Small intestine (tissue), 16 donors: ENCODE measurements at places on chromosomes 16 and 17. TPM values are rescaled to one million over a fixed set of nuclear protein-coding genes. Genes with fewer than 3 reads are reported as not detected.
A peak's percentile ranks its signal among the peaks of the same experiment; 100 is the strongest.

Gene COPZ2
- polyA plus RNA-seq: 5.6 TPM

DNA sequence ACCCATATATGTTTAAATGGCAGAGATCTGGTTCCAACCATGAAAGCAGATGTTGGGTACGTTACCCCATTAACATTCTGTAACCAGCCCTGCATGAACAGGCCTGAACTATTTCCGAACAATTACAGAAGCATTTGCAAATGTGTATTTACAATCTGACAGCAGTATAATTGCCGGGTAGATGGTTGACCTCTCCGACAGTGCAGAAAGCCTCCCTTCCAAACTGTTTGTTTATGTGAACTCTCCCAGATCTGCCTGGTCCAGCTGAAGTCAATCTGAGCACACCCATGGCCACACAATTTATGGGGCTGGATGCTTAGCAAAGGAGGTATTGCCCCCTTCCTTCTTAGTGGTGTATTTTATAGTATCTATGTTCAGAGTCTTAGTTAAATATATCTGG, 21.8 kb downstream of the NUDT7 start:
- no peaks in the 10 kb centered on the region for H3K4me1 ChIP-seq
- no peaks in the 10 kb centered on the region for H3K36me3 ChIP-seq
- no peak overlapping the region for H3K4me3 ChIP-seq
- no peak for DNase-seq

DNA sequence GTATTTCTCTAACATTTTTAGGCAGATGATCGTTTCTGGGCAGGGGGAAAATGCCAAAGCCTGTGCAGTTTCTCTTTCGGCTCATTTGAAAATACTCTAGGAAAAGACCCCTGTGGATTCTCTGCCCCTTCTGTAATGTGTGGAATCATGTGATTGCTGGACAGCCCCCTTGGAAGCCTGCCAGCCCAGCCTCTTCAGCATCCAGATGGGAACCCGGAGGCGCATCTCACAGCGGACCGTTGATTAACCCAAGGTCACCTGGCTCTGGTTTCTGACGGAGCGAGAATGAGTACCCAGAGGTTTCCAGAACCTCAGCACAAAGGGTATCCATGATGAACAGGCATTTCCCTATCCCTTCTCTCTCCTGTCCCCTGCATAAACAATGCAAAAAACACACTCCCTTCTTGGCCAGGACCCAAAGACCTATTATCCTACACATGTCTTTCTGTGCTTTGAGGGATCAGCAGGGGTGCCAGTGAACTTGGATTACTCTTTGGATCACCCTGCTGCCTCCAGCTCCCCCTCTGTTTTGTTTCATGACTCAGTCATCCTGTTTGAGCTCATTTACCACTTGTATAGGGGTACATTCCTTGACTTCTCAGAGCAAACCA, 957.1 kb upstream of the RBFOX1 start:
- DNase-seq: no peak
- H3K27ac ChIP-seq: no peak overlapping the region
- H3K36me3 ChIP-seq: no peaks in the 10 kb centered on the region
- no peak overlapping the region for H3K4me3 ChIP-seq
- no peaks in the 10 kb centered on the region for H3K27me3 ChIP-seq

DNA sequence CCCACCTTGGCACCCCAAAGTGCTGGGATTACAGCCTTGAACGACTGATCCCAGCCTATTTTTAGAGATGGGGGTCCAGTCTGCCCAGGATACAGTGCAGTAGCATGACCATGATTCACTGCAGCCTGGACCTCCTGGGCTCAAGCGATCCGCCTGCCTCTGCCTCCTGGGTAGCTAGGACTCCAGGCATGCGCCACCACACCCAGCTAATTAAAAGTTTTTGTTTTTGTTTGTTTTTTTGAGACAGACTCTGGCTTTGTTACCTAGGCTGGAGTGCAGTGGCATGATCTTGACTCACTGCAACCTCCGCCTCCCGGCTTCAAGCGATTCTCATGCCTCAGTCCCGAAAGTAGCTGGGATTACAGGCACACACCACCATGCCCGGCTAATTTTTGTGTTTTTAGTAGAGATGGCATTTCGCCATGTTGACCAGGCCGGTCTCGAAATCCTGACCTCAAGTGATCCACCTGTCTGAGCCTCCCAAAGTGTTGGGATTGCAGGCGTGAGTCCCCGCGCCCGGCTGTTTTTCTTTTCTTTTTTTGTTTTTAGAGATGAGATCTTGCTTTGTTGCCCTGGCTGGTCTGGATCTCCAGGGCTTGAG, 2.3 kb upstream of the PAFAH1B1 start:
- H3K27ac ChIP-seq: no peak overlapping the region
- H3K36me3 ChIP-seq: no peaks in the 10 kb centered on the region
- H3K27me3 ChIP-seq: peaks cover 2% of the 10 kb centered on the region
- no peak for DNase-seq
- H3K4me3 ChIP-seq: no peak overlapping the region

DNA sequence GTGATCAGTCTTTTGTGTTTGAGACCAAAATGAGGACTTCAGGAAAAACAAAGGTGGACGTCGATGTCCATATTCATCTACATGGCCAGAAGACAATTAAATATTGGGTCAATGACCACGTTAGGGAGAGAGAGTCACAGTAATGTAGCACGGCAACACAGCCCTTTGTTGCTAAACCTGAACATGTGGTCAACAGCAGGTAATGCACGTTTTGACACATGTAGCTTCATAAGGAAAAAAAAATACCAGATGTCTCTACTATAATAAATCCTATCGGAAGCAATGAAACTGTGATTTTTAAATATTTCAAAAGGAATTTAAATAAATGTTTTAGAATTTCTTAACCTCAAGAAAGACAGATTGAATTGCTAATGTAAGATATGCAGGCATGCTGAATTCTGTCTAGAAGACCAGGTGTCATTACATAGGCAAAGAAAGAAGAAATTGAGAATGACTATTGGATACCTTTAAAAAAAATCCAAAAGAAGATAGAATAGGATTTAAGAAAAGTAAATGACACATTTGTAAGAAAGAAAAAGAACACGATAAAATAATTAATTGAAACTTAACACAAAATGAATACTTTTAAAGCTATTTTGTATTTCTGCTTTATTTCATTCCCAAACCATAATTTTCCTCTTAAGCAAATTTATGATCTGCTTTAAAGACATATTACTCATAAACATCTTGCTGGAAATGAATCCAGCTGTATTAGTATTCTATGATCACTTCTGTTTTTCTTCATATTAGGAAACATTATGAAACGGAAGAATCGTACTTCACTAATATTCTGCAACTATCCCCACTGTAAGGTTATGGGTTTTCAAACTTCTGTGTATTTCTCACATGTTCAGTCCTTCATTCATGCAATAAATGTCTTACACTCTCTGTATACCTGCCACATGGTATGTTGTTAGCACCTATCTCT, 30.1 kb downstream of the ABCA8 start:
- no peaks in the 10 kb centered on the region for H3K36me3 ChIP-seq
- no peak overlapping the region for H3K27ac ChIP-seq
- H3K27me3 ChIP-seq: no peaks in the 10 kb centered on the region
- no peak for DNase-seq

DNA sequence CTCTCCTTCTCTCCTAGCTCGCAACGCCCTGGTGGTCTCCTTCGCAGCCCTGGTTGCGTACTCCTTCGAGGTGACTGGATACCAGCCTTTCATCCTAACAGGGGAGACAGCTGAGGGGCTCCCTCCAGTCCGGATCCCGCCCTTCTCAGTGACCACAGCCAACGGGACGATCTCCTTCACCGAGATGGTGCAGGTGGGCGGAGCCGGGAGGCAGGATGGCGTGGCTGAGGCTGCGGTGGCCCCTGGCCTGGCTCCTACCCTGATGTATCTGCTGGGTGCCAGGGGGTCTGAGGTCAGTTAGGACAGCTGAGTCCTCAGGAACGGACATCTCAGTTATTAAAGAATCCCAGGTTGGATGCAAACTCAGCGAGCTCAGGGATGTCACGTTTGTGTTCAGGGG, 16.7 kb downstream of the SLC26A11 start:
- H3K36me3 ChIP-seq: peaks cover 83% of the 10 kb centered on the region
- no peaks in the 10 kb centered on the region for H3K27me3 ChIP-seq
- H3K4me3 ChIP-seq: no peak overlapping the region
- H3K27ac ChIP-seq: no peak overlapping the region
- no peaks in the 10 kb centered on the region for H3K4me1 ChIP-seq
- no peak for DNase-seq

Gene STX1B
- not detected for polyA plus RNA-seq

- no peak overlapping the region for H3K27ac ChIP-seq
- DNase-seq: no peak
- H3K27me3 ChIP-seq: no peaks in the 10 kb centered on the region
- H3K36me3 ChIP-seq: no peaks in the 10 kb centered on the region
Measured at GRCh38 chr16:7912132-7912531, 579.5 kb downstream of the RBFOX1 start.

Gene MRC2
- 1.4 TPM for polyA plus RNA-seq

Gene WFIKKN2
- polyA plus RNA-seq: not detected

- no peaks in the 10 kb centered on the region for H3K36me3 ChIP-seq
- H3K4me1 ChIP-seq: no peaks in the 10 kb centered on the region
- H3K27me3 ChIP-seq: peaks cover 65% of the 10 kb centered on the region
- no peak overlapping the region for H3K27ac ChIP-seq
Measured at GRCh38 chr17:29007860-29008455, 2.1 kb upstream of the SEZ6 start.

Gene PRSS21
- polyA plus RNA-seq: 0.15 TPM

GRCh38 chr16:65541646-65542045, 419.8 kb upstream of the CDH11 start:
- H3K36me3 ChIP-seq: no peaks in the 10 kb centered on the region
- H3K27ac ChIP-seq: no peak overlapping the region
- H3K4me1 ChIP-seq: no peaks in the 10 kb centered on the region
- H3K4me3 ChIP-seq: no peak overlapping the region

- no peaks in the 10 kb centered on the region for H3K36me3 ChIP-seq
- no peaks in the 10 kb centered on the region for H3K4me1 ChIP-seq
- no peak for DNase-seq
- H3K27ac ChIP-seq: no peak overlapping the region
- H3K4me3 ChIP-seq: no peak overlapping the region
- no peaks in the 10 kb centered on the region for H3K27me3 ChIP-seq
Measured at GRCh38 chr17:68185820-68186219, 62.0 kb upstream of the AMZ2 start.

- no peaks in the 10 kb centered on the region for H3K27me3 ChIP-seq
- DNase-seq: peak; percentile 39
- no peak overlapping the region for H3K27ac ChIP-seq
- H3K4me1 ChIP-seq: no peaks in the 10 kb centered on the region
- no peak overlapping the region for H3K4me3 ChIP-seq
Measured at GRCh38 chr16:14240219-14240843, 169.2 kb downstream of the MRTFB start.

- no peaks in the 10 kb centered on the region for H3K27me3 ChIP-seq
- H3K36me3 ChIP-seq: peaks cover 6% of the 10 kb centered on the region
- no peak overlapping the region for H3K4me3 ChIP-seq
- no peak for DNase-seq
- H3K4me1 ChIP-seq: no peaks in the 10 kb centered on the region
- H3K27ac ChIP-seq: no peak overlapping the region
Measured at GRCh38 chr17:61942085-61942484, 14.3 kb upstream of the INTS2 start.

- no peak within 1 kb of the TSS for H3K27ac ChIP-seq
- DNase-seq: peak; percentile 56
- H3K4me1 ChIP-seq: no peaks in the 10 kb centered on the region
- H3K36me3 ChIP-seq: no peaks in the 10 kb centered on the region
- no peaks in the 10 kb centered on the region for H3K27me3 ChIP-seq
- H3K4me3 ChIP-seq: no peak within 1 kb of the TSS
Measured at GRCh38 chr16:58499615-58500351, at the start of gene NDRG4. TSS of gene NDRG4 (plus strand) at chr16:58500143. CDS start at chr16:58500249, 106 bp downstream.

- no peak overlapping the region for H3K27ac ChIP-seq
- H3K4me3 ChIP-seq: no peak overlapping the region
- no peaks in the 10 kb centered on the region for H3K36me3 ChIP-seq
- no peak for DNase-seq
Measured at GRCh38 chr17:68566442-68566738, 34.8 kb downstream of the FAM20A start.

GRCh38 chr17:45427181-45427835, 5.4 kb downstream of the ARHGAP27 start:
- H3K27me3 ChIP-seq: peaks cover 2% of the 10 kb centered on the region
- H3K36me3 ChIP-seq: no peaks in the 10 kb centered on the region
- peaks cover 3% of the 10 kb centered on the region for H3K4me1 ChIP-seq
- no peak overlapping the region for H3K27ac ChIP-seq
- no peak overlapping the region for H3K4me3 ChIP-seq

GRCh38 chr17:8968503-8968902, 3.0 kb upstream of the PIK3R5 start:
- no peak overlapping the region for H3K4me3 ChIP-seq
- no peaks in the 10 kb centered on the region for H3K27me3 ChIP-seq
- no peaks in the 10 kb centered on the region for H3K36me3 ChIP-seq
- no peak overlapping the region for H3K27ac ChIP-seq
- H3K4me1 ChIP-seq: no peaks in the 10 kb centered on the region

DNA sequence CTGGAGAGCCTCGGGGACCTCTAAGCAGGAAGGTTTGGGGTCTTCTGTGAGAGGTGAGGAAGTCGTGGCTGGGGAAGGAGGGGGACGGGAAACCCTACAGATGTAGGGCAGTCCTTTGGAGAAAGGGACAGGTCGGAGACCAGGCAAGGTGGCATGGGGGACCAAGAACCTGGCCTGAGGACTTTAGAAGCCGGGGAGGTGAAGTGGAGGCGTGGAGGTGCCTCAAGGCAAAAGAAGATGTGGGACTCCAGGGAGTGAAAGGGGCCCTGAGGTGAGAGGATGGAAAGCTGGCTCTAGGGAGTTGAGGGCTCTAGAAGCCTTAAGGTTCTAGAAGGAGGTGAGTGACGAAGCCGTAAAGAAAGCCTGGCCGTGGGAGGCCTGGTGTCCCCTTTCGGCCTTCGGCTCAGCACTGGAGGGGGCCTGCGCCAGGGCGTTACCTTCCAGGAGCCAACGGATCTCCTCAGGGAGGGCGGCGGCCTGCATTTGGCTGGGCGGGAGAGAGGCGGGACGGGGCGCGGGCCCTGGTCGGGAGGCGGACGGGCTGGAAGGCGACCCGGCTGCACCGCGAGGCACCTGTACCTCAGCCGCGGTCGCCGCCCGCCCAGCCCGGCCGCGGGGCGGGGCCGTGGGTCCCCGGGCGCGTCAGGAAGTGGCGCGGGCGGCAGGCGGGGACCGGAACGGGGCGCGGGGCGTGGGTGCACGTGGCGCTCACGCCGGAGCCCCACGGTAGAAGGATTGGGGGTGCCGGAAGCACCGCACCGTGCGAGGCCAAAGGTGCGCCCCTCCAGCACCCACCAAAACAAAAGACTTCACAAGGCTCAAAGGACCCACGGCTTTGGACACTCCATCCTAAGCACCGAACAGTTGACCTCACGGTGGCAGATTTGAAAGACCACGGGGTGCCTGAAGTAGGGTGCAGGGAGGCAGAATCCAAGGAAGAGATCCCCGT, at the start of gene SKAP1:
SKAP1 (minus strand) TSS at position 577 of the 949 bp plus-strand sequence.
- H3K4me3 ChIP-seq: peak within 1 kb of the TSS; percentile 8
- DNase-seq: peak; percentile 28
- H3K36me3 ChIP-seq: no peaks in the 10 kb centered on the region
- peaks cover 51% of the 10 kb centered on the region for H3K27me3 ChIP-seq

Gene ABI3
- polyA plus RNA-seq: 8.9 TPM
